NCI-H2029 treated with DMSO at 0.1 percent for 48 hours (cell line): ENCODE measurements at places on chromosomes 13 and 19.

DNA sequence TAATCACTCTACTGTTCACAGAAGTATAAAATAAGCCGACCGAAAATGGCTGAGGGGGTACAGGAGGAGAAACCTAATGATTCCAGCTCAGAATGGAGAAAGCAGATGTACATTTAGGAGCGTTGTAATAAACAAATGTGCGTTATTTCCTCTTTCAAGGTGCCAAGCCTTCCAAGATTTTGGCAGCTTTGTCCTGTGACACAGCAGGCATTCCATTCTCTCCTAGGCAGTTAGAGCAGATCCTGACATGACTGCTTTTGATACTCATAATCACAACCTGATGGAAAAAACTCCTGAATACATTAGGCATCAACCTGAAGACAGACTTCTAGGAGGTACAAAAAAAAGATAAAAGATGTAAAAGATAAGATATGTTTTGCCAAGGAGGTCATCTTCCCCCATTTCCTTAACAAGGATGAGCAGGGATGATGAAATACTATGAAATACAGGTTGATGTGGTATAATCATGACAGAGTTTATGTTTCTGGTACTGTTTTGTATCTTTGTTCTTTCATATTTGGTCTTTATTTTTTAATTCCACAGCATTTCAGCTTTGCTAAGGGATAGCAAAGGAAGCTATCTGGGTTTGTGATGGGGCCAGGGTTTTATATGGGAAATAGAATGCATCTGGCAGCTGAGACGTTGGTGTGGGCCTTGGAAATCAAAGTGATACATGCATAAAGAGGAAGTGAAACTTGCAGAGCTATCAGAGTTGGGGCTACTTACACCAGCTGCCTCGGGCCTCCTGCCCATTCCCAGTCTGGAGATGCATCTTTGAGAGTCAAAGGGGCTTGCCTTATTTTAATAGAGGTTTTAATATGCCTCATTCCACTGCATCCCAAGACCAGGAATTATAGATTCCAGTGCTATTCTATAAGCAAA is 222.5 kb downstream of the OXGR1 start:
- DNase-seq, result no peak

DNA sequence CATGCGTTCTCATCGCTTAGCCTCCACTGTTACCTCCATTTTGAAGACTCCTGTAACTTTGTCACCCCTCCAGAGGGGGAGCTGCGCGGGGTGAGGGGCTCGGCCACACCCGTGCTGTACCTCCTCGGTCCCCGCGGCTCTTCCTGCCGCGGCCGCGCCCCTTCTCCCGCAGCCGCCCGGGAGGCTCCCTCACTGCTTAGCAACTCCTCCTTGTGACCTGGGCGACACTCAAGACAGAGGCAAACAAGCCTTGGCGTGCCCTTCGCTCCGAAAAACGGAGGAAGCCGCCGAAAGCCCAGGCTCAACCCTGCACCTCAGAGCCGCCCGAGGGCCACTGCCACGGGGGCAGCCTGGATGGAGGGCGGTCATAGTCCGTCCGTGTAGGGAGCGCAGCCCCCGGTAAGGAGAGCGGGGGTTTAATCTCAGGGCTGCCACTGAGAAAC is 494.3 kb downstream of the FOXO1 start:
- no peak for DNase-seq

- no peak for DNase-seq
Observed at GRCh38 chr13:107202371-107203023, 634.6 kb upstream of the ARGLU1 start.

- DNase-seq, result no peak
Observed at GRCh38 chr19:13784731-13785452, 10.4 kb upstream of the ZSWIM4 start.

- DNase-seq, result no peak
Observed at GRCh38 chr19:43445426-43445825, 20.0 kb downstream of the LYPD3 start.

GRCh38 chr13:51832471-51833152 is 12.4 kb downstream of the TMEM272 start:
- no peak for DNase-seq

GRCh38 chr13:101880581-101880980 is 428.1 kb downstream of the ITGBL1 start:
- no peak for DNase-seq

DNA sequence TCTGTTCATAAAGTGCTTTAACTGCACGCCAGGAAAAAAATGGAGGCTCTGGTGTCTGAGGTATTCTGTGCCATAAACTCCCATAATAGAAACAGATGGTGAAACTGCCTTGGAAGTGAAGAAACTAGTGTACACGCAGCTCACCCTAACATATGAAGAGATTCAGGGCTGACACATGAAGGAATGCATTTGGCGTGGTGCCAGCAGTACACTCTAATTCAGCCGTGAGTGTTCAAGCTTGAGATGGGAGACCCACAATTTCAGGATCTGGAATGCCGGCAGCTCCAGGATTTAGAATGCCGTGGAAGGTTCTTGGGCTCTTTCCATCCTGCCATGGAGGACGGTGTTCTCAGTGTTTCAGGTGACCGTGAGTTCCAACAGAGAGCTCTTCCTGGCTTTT is 478.4 kb downstream of the TSHZ3 start:
- DNase-seq, result no peak

GRCh38 chr13:42380420-42381164 is 108.6 kb downstream of the AKAP11 start:
- no peak for DNase-seq

- DNase-seq, result no peak
Observed at GRCh38 chr13:48629277-48629676, 24.5 kb upstream of the CYSLTR2 start.

DNA sequence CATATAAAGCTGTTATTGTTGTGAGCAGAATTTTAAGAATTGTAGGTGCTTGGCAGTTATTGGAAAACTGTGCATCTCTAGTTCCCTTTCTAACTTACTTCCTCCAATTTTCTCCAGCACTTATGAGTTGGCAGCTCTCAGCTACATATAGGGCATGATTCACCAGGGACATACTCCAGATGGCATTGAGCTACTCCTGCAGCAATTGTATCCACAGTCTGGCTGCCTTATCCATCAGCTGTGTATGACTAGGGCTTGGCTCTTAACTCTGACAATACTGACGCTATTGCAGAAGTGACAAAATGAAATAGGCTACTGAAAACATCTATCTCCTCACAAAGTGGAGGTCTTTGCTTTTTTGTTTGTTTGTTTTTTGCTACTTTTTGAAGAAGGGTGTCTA is 276.7 kb downstream of the POU4F1 start:
- no peak for DNase-seq
